Spinal cord (tissue), 10 donors: ENCODE measurements at places on chromosomes 3 and 15. TPM values are rescaled to one million over a fixed set of nuclear protein-coding genes. Genes with fewer than 3 reads are reported as not detected.

The APBA2 gene
- 72.6 TPM for total RNA-seq

DNA sequence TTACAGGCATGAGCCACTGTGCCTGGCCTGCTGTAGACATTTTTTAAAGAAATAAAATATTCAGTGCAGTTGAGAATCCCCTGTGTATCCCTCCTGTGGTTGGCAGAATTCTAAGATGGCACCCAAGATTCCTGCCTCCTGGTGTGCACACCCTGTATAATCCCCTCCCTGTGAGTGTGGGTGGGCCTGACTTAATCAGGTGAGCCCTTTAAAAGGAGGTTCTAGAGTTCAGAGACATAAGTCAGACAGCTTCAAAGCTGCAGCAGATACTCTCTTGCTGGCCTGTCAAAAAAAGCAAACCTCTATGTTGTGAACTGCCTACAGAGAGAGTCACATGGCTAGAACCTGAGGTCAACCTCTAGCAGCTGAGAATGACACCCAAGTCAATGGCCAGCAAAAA lies 7.0 kb upstream of the VIPR1 start:
- no peak overlapping the region for H3K27ac ChIP-seq
- DNase-seq, result no peak
- no peaks in the 10 kb centered on the region for H3K36me3 ChIP-seq
- H3K27me3 ChIP-seq, result peaks cover 14% of the 10 kb centered on the region
- H3K4me1 ChIP-seq, result peaks cover 3% of the 10 kb centered on the region

DNA sequence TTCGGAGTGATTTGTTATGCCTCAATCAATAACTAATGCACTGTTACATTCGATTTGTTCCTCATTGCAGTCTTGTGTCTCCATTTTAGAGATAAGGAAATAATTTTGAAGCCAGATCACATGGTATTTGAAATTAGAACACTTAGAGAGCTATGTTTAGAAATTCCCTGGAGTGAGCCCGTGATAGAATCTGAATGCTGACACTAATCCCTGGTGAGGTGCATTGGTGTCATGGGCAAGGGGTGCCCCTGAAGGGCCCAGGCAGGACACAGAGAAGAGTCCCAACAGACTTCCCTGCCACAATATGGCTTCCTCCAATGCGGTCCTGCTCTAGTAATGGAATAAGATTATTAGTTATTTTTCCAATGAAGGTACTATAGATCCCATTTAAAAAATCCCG lies 223.0 kb downstream of the NR2F2 start:
- no peak overlapping the region for H3K27ac ChIP-seq
- no peaks in the 10 kb centered on the region for H3K4me1 ChIP-seq
- no peak overlapping the region for H3K4me3 ChIP-seq
- H3K27me3 ChIP-seq, result no peaks in the 10 kb centered on the region
- H3K36me3 ChIP-seq, result no peaks in the 10 kb centered on the region
- no peak for DNase-seq

- H3K27ac ChIP-seq, result no peak overlapping the region
- H3K4me1 ChIP-seq, result peaks cover 41% of the 10 kb centered on the region
- H3K27me3 ChIP-seq, result peaks cover 2% of the 10 kb centered on the region
- peaks cover 41% of the 10 kb centered on the region for H3K36me3 ChIP-seq
- DNase-seq, result no peak
Measured at GRCh38 chr3:127688416-127689265, 15.9 kb downstream of the ABTB1 start.

- H3K4me3 ChIP-seq, result no peak overlapping the region
- no peak for DNase-seq
- H3K27me3 ChIP-seq, result no peaks in the 10 kb centered on the region
- no peaks in the 10 kb centered on the region for H3K36me3 ChIP-seq
- H3K27ac ChIP-seq, result no peak overlapping the region
Measured at GRCh38 chr15:83092309-83092976, 15.0 kb upstream of the TM6SF1 start.

GRCh38 chr15:91947683-91948608 lies 94.4 kb downstream of the SLCO3A1 start:
- no peaks in the 10 kb centered on the region for H3K36me3 ChIP-seq
- peaks cover 16% of the 10 kb centered on the region for H3K4me1 ChIP-seq
- H3K4me3 ChIP-seq, result no peak overlapping the region
- no peak for DNase-seq

- no peaks in the 10 kb centered on the region for H3K27me3 ChIP-seq
- no peaks in the 10 kb centered on the region for H3K36me3 ChIP-seq
- no peak for DNase-seq
Measured at GRCh38 chr3:142676151-142676550, 47.7 kb upstream of the TRPC1 start.

DNA sequence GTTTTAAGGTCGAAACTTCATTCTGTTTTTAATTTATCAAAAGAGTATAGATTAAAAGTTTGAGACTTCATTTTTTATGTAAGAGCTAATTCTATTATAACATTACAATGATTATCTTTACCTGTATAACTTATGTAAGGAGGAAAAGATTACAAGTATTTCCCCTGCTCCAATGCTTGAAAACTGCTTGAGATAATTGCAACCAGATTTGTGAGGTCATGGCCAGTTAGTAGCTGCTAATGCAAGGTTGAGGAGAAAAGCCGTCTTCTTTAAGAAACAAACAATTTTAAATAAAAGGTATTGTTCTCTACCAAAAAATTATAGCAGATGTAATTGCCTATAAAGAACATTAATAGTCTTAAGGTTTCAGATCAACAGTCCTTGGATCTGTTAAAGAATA lies 208.3 kb upstream of the UBE2E2 start:
- no peaks in the 10 kb centered on the region for H3K4me1 ChIP-seq
- no peak overlapping the region for H3K27ac ChIP-seq
- no peaks in the 10 kb centered on the region for H3K27me3 ChIP-seq
- H3K36me3 ChIP-seq, result no peaks in the 10 kb centered on the region
- H3K4me3 ChIP-seq, result no peak overlapping the region

DNA sequence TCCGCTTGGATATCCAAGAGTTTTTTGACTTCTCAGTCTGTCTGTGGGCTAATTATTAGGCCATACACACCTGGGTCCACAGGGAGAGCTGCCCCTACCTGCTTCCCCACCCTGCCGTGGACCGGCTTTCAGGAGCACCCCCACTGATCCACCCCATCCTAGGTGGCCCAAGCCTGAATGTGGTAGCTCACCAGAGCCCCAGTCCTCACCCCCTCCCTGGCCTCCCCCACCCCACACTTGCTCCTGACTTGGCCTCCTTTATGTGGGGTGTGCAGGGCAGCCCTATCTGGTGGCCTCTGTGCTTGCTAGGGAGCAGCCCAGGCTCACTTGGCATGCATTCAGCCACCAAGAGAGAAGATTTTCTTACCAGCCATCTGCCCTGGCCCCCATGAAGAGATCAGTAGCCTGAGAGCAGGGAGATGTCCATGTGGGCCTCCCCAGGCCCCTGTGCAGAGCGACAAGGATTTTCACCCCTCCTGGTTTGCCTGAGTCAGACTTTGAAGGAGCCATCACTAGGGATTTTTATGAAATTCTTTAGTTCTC lies 11.2 kb downstream of the LRRK1 start:
- no peak overlapping the region for H3K27ac ChIP-seq
- H3K36me3 ChIP-seq, result no peaks in the 10 kb centered on the region
- H3K4me3 ChIP-seq, result no peak overlapping the region
- DNase-seq, result no peak

GRCh38 chr3:192409201-192409837 lies 318.0 kb downstream of the FGF12 start:
- H3K4me1 ChIP-seq, result peaks cover 15% of the 10 kb centered on the region
- H3K27me3 ChIP-seq, result peaks cover 17% of the 10 kb centered on the region
- DNase-seq, result no peak
- H3K36me3 ChIP-seq, result no peaks in the 10 kb centered on the region
- peak overlapping the region; percentile 29 for H3K27ac ChIP-seq

GRCh38 chr3:39148435-39149058 lies 4.8 kb downstream of the CSRNP1 start:
- no peak overlapping the region for H3K4me3 ChIP-seq
- no peak for DNase-seq
- H3K27ac ChIP-seq, result peak overlapping the region; percentile 69
- H3K36me3 ChIP-seq, result peaks cover 34% of the 10 kb centered on the region
- H3K4me1 ChIP-seq, result peaks cover 72% of the 10 kb centered on the region
- no peaks in the 10 kb centered on the region for H3K27me3 ChIP-seq
